Left lung (tissue), 14 donors: ENCODE measurements at places on chromosomes 3 and 15.

DNA sequence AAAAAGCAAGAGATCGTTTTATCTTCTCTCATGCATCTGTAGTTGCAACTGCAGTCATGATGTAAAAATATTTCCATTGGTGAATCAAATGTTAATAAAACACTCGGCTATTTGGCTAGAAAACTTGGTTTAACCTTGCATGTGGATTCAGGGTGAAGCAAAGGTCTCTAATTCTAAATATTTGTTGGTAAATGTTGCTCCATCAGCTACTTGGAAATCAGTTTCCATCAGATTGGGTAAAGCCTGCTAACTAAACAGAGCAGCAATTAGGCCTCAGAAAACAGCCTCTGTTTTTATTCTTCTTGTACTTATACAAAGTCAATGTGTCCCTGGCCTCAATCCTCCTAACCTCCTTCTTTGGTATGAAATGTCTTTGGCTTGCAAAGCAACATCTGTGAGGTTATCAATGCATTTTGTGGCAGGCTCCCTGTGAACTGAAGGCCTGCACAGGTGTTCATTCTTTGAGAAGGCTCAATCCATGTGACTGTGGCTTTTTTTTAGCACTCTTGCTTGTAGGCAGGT is 312.3 kb downstream of the WDR72 start:
- no peak for DNase-seq

DNA sequence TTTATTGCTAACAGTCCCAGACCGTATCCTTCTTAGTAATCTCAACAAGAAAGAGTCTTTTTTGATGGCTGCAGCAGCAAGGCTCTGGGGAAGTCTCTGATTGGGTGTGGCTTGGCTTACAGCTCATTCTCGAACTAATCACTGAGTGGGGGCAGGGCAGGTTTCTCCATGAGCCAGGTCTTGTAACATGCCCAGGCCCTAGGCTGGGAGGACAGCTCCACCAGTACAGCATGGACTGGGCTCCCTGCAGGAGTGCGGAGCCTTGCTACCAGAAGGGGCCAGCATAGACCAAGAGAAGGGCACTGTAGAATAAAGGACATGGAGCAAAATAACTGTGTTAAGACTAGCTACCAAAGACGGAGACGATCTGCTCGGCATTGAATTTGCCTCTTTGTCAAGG is 7.2 kb downstream of the CD276 start:
- DNase-seq = no peak

GRCh38 chr15:77014132-77015081 is 19.5 kb downstream of the PSTPIP1 start:
- DNase-seq = peak; percentile 86

DNA sequence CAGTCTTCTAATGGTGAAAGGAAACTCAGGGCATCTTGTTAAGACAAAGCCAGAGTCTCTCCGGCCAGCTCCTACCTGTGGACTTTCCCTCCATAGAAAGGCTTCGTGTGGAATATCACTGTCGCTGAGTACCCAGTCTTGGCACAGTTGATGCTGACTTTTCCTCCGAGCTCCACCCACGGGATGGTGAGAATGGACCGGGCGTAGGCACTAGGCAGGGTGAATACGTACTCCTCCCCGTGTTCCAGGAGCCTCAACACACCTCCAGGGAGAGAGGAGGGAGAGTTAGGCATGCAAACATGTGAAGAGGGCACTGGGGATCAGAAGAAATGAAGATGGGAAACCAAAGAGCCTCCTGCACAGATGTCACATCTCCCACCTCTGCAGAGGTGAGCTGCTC is 138.0 kb downstream of the STT3B start:
- no peak for DNase-seq

- DNase-seq = peak; percentile 52
These were observed 6.7 kb downstream of the GHSR start for GRCh38 chr3:172441581-172441980.

- no peak for DNase-seq
These were observed 22.5 kb downstream of the UPK1B start for GRCh38 chr3:119195911-119196310.

- no peak for DNase-seq
These were observed 389.0 kb downstream of the LSAMP start for GRCh38 chr3:116056280-116056679.

- DNase-seq = no peak
These were observed 538.8 kb upstream of the ZNF717 start for GRCh38 chr3:76324101-76324500.
